Nasal cavity respiratory epithelium epithelial cell of viscerocranial mucosa (primary cell): ENCODE measurements at places on chromosomes 13 and 19. TPM values are rescaled to one million over a fixed set of nuclear protein-coding genes. Genes with fewer than 3 reads are reported as not detected.

Gene ALG11
- total RNA-seq: 25.3 and 28.8 TPM in 2 replicates

Gene ZNF682
- total RNA-seq: 2.1 and 2.3 TPM in 2 replicates

Gene SULT2B1
- total RNA-seq: 7.8 and 9.9 TPM in 2 replicates

Gene THSD8
- 0.28 TPM in 1 of 2 replicates, not detected in the other for total RNA-seq
